Breast epithelium (tissue), 4 donors: ENCODE measurements at places on chromosomes 2 and 18. TPM values are rescaled to one million over a fixed set of nuclear protein-coding genes. Genes with fewer than 3 reads are reported as not detected.

SPDYA gene
- 0.98 TPM for total RNA-seq

CRACDL gene
- total RNA-seq = 0.96 TPM

CNDP1 gene
- 0.33 TPM for total RNA-seq

DNA sequence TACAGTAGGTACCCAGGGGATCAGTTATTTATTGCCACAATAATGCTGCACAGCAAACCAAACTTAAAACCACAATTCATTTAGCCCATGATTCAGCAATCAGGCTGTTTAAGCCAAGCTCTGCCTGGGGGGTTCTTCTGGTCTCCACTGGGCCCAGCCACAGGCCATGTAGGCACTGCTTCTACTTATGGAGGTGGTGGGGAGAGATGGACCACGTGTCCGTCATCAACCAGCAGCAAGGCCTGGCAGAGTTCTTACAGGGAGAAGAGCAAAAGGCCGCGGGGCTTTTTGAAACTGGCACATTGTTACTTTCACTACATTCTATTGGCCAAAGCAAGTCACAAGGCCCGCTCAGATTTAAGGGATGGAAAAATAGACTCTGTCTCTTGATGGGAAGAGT, 76.3 kb upstream of the DAPL1 start:
- no peak for DNase-seq
